ENCODE measurements at places on chromosomes 7 and 10.

- H3K4me1 ChIP-seq: no peaks in the 10 kb centered on the region
- no peaks in the 10 kb centered on the region for H3K36me3 ChIP-seq
- no peak for DNase-seq
- no peaks in the 10 kb centered on the region for H3K27me3 ChIP-seq
These were observed 880.1 kb downstream of the DNAJB9 start for GRCh38 chr7:109449760-109450159.

GRCh38 chr10:29529146-29529545 is 105.6 kb downstream of the SVIL start:
- no peak overlapping the region for H3K4me3 ChIP-seq
- H3K27ac ChIP-seq: no peak overlapping the region
- no peak for DNase-seq
- no peaks in the 10 kb centered on the region for H3K4me1 ChIP-seq
- H3K27me3 ChIP-seq: no peaks in the 10 kb centered on the region

DNA sequence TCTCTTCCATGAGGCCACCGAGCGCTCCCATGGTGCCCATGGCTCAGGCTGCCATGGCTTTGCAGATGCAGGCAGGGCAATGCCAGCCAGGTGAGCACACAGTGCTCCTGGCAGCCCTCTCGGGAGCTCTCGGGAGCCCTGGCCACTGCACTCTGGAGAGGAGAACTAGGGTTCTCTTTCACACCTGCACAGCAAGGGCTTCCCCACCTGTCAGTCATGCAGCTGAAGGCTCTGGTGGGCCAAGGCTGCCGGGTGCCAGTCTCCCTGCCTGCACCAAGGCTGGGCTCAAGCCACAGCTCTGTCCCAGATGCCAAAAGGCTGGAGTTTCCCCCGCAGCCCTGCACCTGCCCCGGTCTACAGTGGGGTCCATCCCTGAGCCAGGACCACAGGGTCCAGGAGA is 32.6 kb downstream of the NUDT1 start:
- H3K36me3 ChIP-seq: peaks cover 17% of the 10 kb centered on the region
- no peak for DNase-seq
- H3K4me3 ChIP-seq: no peak overlapping the region

- no peaks in the 10 kb centered on the region for H3K27me3 ChIP-seq
- DNase-seq: no peak
- peaks cover 2% of the 10 kb centered on the region for H3K4me1 ChIP-seq
- H3K36me3 ChIP-seq: peaks cover 12% of the 10 kb centered on the region
- H3K4me3 ChIP-seq: no peak overlapping the region
- no peak overlapping the region for H3K27ac ChIP-seq
These were observed 19.4 kb downstream of the AHCYL2 start for GRCh38 chr7:129244220-129244619.

DNA sequence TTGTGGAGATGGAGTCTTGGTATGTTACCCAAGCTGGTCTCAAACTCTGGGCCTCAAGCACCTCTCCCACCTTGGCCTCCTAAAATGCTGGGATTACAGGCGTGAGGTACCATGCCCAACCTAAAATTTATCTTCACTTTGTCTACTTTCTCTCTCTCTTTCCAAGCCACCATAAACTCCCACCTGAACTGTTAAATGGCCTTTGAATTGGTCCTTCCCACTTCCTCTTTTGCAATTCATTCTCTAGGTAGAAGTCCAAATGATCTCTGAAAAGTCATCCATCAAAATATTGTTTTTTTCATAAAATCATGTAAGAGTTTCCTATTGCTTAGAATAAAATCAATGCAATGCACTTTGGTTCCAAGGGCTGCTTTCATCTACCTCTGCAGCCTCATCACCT is 90.1 kb upstream of the CELF2 start:
- DNase-seq: no peak
- no peak overlapping the region for H3K4me3 ChIP-seq
- no peaks in the 10 kb centered on the region for H3K36me3 ChIP-seq

- H3K27ac ChIP-seq: no peak overlapping the region
- no peaks in the 10 kb centered on the region for H3K27me3 ChIP-seq
- peak overlapping the region; percentile 68 for H3K4me3 ChIP-seq
- peaks cover 16% of the 10 kb centered on the region for H3K4me1 ChIP-seq
These were observed 69.9 kb upstream of the GTF2I start for GRCh38 chr7:74587435-74588126.

- H3K36me3 ChIP-seq: no peaks in the 10 kb centered on the region
- no peak overlapping the region for H3K4me3 ChIP-seq
- no peaks in the 10 kb centered on the region for H3K4me1 ChIP-seq
- H3K27me3 ChIP-seq: peaks cover 5% of the 10 kb centered on the region
- no peak overlapping the region for H3K27ac ChIP-seq
These were observed 155.8 kb downstream of the SKIDA1 start for GRCh38 chr10:21369697-21370096.

DNA sequence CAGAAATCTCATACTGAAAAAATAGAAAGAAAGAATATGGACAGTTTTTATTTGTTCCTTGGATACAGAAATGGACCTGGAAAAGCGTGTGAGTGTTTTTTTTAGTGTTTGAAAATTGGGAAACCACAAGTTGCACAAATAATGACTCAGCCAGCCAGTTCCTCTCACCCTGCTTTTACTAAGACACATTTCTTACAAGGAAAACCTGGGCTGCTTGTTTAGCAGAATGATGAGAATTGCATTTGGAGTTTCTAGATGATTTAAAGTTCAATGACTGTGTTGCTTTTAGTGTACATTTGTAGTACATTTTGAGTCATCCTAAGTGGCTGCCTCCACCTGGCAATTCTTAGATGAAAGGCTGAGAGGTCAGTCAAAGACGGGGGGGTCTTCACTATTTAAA is 218.7 kb downstream of the ABCA13 start:
- no peaks in the 10 kb centered on the region for H3K36me3 ChIP-seq
- no peak overlapping the region for H3K4me3 ChIP-seq
- DNase-seq: no peak

GRCh38 chr10:75540357-75540966 is 109.0 kb downstream of the LRMDA start:
- peaks cover 5% of the 10 kb centered on the region for H3K27me3 ChIP-seq
- DNase-seq: no peak
- H3K4me3 ChIP-seq: no peak overlapping the region

GRCh38 chr10:128064970-128065580 is 61.1 kb downstream of the MKI67 start:
- peak; percentile 75 for DNase-seq
- peak overlapping the region; percentile 73 for H3K4me3 ChIP-seq
- H3K4me1 ChIP-seq: peaks cover 66% of the 10 kb centered on the region
- H3K27me3 ChIP-seq: no peaks in the 10 kb centered on the region

GRCh38 chr10:26407406-26407969 is 30.7 kb upstream of the APBB1IP start:
- H3K4me1 ChIP-seq: peaks cover 13% of the 10 kb centered on the region
- no peak overlapping the region for H3K4me3 ChIP-seq
- H3K27me3 ChIP-seq: no peaks in the 10 kb centered on the region
- DNase-seq: no peak

GRCh38 chr10:17387861-17388503 is 66.4 kb downstream of the ST8SIA6 start:
- peaks cover 3% of the 10 kb centered on the region for H3K27me3 ChIP-seq
- H3K36me3 ChIP-seq: no peaks in the 10 kb centered on the region
- DNase-seq: no peak
- H3K4me1 ChIP-seq: no peaks in the 10 kb centered on the region
- H3K27ac ChIP-seq: no peak overlapping the region

Data from memory B cell (primary cell).